Pons (tissue), 1 donor: ENCODE measurements at places on chromosomes 16 and 17.

DNA sequence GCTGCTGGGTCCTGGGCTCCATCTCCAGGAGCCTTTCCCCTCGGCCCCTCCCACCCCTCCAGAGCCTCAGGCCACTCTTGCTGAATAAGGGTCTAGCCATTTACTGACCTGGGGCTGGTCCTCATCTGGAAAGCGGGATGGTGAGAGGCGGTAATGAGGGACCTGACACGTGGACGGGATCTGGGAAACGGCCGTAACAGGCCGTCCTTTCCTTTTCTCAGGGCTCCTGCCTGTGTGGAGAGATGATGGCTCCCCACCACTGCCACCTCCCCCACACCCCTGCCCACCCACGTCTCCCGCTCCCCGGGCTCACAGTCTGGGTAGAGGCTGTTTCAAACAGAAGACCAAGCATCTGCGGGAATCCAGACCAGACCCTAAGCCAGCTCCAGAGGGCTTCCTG is 20.6 kb upstream of the KCNJ12 start:
- no peak for DNase-seq

GRCh38 chr17:4500191-4500571 is 1.5 kb downstream of the SPNS2 start:
- no peak for DNase-seq

- no peak for DNase-seq
These were observed 27.8 kb upstream of the TMEM220 start for GRCh38 chr17:10757647-10758046.

DNA sequence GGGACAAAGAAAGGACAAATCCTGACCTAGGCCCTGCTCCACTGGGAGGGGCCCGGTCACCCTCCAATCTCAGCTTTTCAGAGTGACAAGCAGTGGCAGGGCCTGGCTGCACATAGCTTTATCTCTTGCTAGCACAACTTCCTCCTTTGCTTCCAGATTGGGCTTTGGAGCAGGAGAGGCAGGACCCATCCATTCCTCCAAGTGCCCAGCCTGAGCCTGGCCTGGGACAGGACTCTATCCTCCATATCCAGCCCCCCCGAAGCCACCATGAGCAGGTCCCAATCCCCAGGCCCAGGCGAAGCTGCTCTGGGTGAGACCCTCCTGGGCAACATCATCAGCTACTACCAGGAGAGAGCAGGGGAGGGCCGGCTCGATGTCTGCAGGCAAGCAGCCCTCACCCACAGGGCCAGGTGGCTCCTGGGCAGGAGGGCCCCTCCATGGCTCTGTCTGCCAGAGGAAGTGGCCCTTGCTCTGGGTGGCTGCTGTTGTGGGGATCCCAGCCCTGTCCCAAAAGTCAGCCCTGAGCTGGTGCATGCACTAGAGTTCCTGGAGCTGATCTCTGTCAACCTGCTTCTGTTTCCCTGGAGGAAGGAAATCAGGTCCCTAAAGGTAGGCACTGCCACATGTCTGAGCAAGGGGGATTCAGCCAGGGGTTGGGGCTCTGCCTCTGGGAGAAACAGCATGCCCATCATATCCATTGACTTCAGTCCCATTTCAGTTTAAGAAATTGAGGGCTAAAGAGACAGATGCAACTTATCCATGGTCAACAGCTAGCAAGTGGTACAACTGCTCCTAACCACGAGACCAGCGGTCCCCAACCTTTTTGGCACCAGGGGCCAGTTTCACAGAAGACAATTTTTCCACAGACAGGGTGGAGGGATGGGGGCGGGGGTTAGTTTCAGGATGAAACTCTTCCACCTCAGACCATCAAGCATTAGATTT is 58.9 kb downstream of the TK2 start:
- no peak for DNase-seq

DNA sequence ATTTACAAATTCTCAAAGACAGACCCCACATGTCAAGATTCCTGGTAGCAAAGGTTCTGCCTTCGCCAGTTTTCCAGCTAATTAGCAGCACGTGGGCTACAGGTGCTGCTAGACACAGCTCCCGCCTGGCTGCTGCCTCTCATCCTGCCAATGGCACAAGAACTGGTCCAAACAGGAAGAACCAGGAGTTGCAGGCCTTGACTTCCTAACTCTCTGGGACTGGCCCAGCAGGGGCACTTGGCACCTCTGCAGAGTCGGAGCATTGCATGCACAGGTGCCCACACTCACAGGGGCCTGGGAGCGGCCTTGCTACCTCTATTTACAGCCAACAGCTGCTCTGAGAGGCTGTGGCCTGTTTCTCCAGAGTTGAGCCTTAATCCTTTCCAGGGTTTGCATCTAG is 39.6 kb downstream of the TK2 start:
- DNase-seq: no peak

- no peak for DNase-seq
These were observed 33.7 kb upstream of the CDH15 start for GRCh38 chr16:89137666-89138512.

DNA sequence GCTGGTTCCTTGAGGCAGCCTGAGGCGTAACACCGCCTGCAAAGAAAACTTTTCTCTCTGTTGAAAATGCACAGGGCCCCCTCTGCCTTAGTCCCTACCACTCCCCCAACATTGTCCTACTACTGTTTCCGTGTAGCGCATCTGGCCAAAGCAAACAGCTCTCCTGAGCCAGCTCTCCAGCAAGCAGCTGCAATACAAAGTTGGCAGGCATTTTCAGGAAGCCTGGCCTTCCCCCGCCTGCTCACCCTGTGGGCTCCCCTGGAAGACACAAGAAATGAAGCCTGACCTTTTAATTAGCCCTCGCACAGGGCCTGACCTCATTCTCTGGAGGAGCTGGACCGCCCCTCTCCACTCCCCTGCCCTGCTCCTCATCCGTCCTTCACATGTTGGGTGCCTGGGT is 66.7 kb downstream of the SOX9 start:
- no peak for DNase-seq

GRCh38 chr17:50117202-50118051 is 12.5 kb downstream of the SAMD14 start:
- no peak for DNase-seq

- no peak for DNase-seq
These were observed 40.6 kb upstream of the XYLT1 start for GRCh38 chr16:17511340-17511739.

DNA sequence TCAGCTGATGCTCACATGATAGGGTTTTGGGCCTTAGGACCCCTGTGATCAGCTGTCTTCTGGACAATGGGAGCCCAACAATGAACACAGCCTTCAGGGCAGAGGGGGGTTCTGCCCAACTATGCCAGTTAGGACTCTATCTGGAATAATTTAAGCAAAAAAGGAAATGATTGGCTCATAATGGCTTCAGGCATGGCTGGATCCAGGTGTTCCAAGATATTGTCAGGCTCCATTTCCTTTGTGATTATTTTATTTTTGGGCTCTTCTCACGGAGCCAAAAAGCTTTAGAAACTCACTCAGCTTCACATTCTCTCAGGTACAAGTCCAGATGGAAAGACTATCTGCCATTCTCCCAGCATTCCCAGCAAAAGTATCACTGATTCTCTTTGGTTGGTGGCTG is 2.9 kb upstream of the MT2A start:
- no peak for DNase-seq

DNA sequence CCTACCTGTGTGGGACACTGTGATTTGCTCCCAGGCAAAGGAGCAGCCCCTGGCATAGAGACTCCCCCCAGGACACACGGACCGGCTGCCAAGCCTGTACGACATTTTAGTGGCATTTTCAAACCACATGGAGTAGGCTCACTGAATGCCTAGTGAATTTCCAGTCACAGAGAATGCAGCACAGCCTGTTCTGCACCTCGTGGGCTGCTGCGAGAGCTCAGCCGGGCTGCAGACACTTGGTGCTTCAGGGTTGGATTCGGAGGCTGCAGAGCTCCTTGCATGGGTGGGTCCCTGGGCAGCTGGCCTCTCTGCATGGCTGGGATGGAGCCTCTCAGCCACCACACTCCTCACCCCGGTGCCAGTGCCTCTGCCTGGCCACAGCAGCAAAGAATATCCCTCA is 51.2 kb upstream of the HNF1B start:
- no peak for DNase-seq

DNA sequence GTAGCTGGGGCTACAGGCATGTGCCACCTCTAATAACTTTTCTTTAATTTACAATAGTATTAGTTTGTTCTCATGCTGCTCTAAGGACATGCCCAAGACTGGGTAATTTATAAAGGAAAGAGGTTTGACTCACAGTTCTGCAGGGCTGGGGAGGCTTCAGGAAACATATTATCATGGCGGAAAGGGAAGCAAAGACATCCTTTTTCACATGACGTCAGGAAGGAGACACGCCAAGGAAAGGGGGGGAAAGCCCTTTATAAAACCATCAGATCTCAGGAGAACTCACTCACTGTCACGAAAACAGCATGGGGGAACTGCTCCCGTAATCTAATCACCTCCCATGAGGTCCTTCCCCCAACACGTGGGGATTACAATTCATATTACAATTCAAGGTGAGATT is 18.3 kb downstream of the IL4R start:
- no peak for DNase-seq

DNA sequence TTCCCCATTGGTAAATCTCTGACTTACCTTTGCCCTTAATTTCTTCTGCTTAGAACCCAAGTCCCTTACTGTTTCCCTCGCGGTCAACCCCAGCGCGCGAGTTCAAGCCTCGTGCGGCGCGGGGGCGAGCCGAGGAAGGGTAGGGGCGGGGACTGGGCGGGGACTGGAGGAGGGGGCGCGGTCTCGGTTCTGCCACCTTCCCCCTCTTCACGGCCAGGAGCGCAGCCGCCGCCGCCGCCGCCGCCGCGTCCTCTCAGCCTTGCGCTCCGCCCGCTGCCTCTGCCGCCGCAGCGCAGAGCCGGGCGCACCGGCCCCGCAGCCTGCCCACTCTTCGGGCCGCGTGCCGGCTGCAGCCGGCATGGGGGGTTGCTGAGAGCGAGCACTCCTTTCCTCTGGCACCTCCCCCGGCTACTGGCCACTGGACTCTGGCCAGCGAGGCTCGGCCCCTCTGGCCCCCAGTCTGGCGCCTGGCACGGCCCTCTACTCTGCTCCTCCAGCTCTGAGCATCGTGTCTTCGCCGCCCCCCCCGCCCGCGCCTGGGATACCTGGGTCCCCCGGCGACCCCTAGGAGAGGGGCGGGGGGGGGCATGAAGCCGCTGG is at the start of gene RAPGEFL1:
Gene RAPGEFL1, plus strand, starts transcription at position 196 of the 600 bp plus-strand sequence. Its CDS starts 392 bp downstream, at position 588.
- no peak for DNase-seq

- no peak for DNase-seq
These were observed 14.0 kb upstream of the COTL1 start for GRCh38 chr16:84631886-84632285.

GRCh38 chr16:12099451-12100123 is 123.1 kb downstream of the SNX29 start:
- DNase-seq: no peak

GRCh38 chr17:55699181-55699860 is 23.3 kb downstream of the TMEM100 start:
- no peak for DNase-seq

- no peak for DNase-seq
These were observed 13.4 kb upstream of the CD300A start for GRCh38 chr17:74452841-74453661.

- no peak for DNase-seq
These were observed 9.3 kb upstream of the TNFRSF17 start for GRCh38 chr16:11955713-11956123.

GRCh38 chr17:49995055-49995738 is at the start of gene DLX3:
Gene DLX3 (minus strand): TSS chr17:49995224. CDS start chr17:49994998, 226 bp downstream.
- no peak for DNase-seq

GRCh38 chr17:74522381-74523105 is 8.7 kb downstream of the CD300LB start:
- DNase-seq: no peak

DNA sequence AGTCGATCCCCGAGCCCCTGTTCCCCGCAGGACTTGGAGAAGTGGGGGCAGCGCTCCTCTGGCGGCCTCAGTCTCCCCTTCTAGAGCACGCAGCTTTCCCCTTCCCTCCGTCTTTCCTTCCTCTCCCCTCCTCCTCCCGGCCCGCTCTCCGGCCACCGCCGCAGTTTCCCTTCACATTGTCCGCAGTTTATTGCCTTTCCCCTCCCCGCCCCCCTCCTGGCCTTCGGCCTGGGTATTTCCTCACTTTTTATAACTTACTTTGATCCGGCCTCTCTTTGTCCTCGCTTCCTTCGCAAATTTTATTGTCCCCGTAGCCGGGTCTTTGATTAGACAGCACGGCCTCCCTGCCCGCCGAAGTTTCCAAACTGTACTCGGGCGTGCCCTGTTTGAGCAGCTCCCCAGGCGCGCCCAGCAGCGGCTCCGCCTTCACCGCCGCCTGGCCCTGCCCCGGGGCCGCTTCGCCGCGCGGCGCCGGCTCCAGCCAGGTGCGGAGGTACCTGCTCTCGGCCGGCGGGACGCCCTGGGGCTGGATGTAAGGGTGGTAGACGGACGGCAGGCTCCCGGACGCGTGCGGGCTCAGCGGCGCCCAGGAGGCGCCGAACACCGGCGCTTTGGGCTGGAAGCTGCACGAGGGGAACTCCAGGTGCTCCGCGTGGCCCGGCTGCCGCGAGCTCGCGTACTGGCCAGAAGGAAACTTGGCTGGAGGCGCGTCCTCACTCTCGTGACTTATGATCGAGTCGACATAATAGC is 488 bp downstream of the HOXB9 start:
- DNase-seq: no peak

- no peak for DNase-seq
These were observed 137.8 kb downstream of the ENGASE start for GRCh38 chr17:79212149-79213087.

GRCh38 chr16:27851586-27851985 is 211.9 kb downstream of the GSG1L start:
- no peak for DNase-seq

GRCh38 chr16:56708525-56709442 is 21.1 kb upstream of the NUP93 start:
- no peak for DNase-seq

GRCh38 chr16:424623-425081 is 797 bp upstream of the RAB11FIP3 start:
- DNase-seq: peak; percentile 47

DNA sequence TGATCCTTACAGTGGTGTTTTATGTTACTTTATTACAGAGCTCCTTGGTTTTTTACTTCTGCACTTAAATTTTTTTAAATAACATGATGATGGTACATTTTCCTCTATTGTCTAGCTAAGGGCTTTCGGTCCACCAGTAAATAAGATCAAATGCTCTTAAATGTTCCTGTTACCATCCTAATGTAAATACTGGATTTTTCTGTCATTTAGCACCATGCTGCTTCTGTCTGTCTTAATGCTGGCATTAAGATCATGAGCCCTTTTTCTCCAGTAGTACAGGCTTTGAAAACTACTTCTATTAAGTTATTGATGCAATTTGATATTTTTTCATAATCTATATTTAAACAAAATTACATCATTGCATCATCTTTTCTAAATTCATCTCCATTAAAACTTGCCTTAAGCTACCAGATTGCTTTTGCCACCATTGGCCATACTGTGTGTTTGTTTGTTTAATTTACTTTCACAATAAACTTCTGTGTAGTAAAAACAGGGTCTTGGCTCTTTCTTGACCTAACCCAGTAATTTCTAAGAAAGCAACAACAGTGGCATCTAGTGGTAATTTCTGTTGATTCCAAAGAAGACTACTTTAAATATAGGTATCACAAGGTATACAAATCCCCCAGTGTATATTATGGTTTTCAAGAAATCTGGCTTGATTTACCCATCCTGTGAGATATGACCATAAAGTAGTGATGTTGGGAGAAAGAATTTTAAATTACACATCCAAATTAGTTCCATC is 9.0 kb upstream of the PHAF1 start:
- peak; percentile 71 for DNase-seq
